MG63 (cell line): ENCODE measurements at places on chromosomes 7 and 10. TPM values are rescaled to one million over a fixed set of nuclear protein-coding genes. Genes with fewer than 3 reads are reported as not detected.
A peak's percentile ranks its signal among the peaks of the same experiment; 100 is the strongest.

- DNase-seq, result peak; percentile 46
Measured at GRCh38 chr7:140674899-140675701, 2.4 kb downstream of the ADCK2 start.

DNA sequence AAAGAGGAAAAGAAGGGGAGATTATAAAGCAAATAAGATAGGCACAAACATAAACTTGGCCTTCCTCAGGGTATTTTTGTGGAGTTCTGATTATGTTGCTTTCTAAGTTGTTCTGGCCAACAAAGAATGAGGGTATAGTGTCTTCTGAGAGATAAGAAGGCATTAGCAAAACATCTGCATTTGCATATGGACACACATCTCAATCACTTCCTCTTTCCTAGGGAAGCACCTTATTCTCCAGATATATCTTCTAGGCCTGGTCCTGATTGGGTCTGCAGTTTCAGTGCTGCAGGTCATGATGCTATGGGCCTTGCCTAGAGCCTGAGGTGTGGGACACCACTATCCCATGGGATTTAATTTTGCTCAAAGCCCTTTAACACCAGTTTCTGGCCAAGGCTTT is 308.8 kb upstream of the PHYHIPL start:
- no peak for DNase-seq

DNA sequence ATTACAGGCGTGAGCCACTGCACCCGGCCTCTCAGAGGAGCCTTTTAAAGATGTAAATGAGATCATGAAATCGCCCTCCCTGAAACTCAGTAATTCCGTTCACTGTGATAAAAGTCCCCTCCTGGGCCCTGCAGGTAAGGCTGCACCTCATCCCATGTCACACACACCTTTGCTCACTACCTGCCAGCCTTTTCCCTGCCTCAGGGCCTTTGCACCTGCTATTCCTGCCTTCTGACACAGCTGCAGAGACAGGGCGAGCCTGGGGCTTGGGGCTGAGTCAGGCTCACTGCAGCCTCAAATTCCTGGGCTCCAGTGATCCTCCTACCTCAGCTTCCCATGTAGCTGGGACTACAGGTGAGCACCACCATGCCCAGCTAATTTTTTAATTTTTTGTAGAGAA is 118.8 kb downstream of the MYL10 start:
- no peak for DNase-seq

DNA sequence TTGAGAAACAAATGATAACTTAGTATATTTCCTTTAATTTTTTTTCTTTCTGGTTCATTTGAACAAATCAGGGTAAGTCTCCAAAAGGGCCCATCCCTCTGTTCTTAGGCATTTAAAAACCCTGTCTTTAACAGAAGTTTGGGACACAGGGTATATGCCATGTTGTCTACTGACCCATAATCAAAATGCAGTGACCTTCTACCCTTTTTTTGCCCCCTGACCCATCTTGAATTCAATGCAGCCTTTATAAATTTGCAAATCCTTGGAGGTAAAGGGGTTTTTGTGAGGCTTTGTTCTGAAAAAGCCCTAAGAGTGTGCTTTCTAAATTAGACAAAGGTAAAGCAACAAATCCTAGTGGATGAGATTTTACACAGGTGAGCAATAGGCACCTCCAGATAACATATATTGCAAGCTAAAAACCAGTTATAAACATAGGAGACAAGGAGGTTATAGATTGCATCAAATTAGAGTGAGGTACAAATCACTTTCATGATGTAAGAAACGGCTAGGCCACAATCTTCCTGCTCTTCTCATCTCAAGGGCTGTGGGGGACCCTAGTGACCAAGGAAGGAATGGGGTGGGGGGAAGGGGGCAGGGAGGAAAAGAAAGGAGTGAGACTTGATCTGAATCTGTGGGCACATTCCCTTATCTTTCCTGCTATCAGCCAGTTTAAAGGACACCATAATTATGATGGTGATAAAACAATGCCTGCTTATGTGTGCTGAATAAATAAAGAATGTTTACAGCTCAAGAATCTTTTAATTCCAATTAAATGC is 2.7 kb downstream of the SKIDA1 start:
- no peak for DNase-seq

DNA sequence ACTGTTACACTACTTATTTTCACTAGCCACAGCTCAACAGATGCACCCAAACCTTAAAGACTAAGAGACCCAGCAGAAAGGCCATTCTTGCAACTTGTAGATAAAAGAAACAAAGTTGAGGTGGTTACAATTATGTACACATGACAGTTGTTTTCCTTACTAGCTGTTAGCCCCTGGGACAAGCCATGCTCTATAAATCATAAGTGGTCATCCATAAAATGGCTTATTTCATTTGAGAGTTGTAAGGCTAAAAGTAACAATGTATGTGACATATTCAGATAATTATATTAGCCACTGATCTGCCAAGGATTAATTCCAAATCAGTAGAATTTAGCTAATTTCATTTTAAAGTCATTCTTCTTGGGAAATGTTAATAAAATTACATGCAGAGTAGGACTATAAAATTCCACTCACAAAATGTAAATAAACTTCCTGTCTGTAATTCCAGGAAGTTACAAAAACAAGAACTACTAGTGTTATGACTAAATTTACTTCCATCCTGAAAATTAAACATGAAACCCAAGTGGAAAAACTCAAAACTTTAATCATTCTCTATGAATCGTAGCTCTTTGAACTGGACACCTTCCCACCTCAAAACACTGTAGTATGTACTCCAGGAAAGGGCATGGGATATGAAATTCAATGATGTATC is 13.3 kb downstream of the SLC37A3 start:
- DNase-seq, result no peak

- no peak for DNase-seq
Measured at GRCh38 chr7:148344406-148344805, 246.2 kb upstream of the C7orf33 start.

GRCh38 chr7:115758025-115758424 is 272.5 kb downstream of the TFEC start:
- no peak for DNase-seq

DNA sequence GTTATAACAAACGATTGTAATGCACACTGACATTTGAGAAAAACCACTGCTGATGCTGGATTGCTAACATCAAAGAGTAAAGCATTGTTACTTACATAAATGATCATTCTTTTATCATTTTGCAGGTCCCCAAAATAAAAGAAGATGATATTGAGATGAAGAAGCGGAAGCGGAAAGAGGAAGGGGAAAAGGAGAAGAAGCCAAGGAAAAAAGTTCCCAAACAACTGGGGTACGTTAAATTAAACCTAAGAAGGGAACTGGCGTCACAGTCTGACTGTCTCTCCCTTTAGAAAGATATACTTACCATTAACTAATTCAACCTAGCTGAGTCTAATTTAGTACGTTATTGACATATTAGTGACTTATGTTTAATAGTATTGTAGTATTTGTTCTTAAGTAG is 28.1 kb downstream of the UBN2 start:
- no peak for DNase-seq

The PRPS1L1 gene
- not detected in 2 replicates for total RNA-seq

The NODAL gene
- not detected in 2 replicates for total RNA-seq

The RASSF4 gene
- 0.15 and 0.26 TPM in 2 replicates for total RNA-seq

The CRHR2 gene
- total RNA-seq, result not detected in 2 replicates
